GM18507 (cell line): ENCODE measurements at places on chromosomes 11 and 22.

DNA sequence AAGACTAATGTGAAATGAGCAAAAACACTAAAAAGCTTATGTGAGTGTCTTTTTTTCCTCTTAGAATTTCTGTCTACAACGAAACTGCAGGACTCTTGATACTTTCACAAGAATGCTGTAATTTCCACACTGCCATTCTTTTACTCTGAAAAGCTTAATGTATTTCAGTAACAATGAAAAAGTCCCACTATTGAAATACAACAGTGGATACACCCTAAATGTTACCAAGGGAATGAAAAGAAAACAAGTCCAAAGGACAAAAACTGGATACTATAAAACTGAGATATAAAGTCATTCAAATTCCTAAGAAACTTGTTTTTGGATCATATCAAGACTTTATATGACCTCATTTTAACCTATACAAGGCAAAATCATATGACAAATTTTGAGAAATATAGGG lies 77.4 kb downstream of the SOX6 start:
- DNase-seq = no peak

DNA sequence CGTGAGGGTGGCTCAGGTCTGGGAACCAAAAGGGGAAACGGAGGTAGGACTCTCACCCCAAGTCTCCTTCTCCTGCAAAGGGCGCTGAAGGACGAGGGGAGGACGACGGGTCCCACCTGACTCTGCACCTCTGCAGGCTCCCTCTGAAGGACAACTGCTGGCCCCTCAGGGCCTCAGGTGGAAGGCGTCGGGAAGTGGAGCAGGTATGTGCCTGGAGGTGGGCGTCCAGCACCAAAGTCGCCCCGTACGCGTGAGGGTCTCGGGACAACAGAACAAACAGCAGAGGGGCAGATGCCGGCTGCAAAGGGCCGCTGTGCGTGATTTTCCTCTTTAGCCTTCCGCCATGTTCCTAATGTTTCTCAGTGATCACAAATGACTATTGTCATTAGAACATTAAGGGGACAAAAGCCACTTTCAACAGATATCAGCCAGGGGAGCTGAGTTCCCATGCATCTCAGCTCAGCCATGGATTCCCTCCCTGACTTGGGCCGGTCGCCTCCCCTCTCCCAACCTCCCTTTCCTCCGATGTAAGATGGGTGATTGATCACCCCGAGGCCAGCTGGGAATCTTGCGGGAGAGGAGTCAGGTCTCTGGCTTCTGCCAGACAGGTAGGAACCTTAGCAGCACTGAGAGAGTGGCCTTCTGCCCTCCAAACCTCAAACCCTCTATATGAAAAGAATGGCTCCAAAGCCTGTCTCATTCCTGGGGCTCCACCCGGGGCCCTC lies 836 bp downstream of the SLC16A8 start:
- DNase-seq = no peak

- DNase-seq = no peak
Observed at GRCh38 chr11:61491736-61492395, 16.7 kb upstream of the LRRC10B start.

- no peak for DNase-seq
Observed at GRCh38 chr11:129314371-129314770, 61.3 kb upstream of the BARX2 start.

GRCh38 chr11:112610996-112611750 lies 350.0 kb upstream of the NCAM1 start:
- no peak for DNase-seq

DNA sequence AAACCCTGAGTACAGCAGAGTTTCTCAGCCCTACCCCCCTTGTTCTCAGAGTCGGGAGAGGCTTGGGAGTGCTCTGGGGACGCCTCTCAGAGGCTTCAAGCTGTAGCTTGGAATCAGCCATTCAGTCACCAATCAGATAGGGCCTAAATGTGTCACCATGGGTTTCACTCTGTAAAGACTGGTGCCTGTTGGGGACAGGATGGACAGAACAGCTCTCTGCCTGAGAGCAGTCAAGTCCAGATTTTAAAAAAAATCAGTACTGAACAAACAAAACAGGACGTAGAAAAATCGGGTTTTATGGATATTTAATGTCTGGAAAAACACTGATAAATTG lies 1.3 kb downstream of the FADD start:
- DNase-seq = no peak

- DNase-seq = no peak
Observed at GRCh38 chr11:64477675-64478074, 113.3 kb upstream of the SLC22A12 start.
